ENCODE measurements at places on chromosomes 3 and 15.

GRCh38 chr3:64352639-64352992 is 127.3 kb upstream of the PRICKLE2 start:
- DNase-seq, result no peak

- no peak for DNase-seq
Observed at GRCh38 chr3:38345879-38346586, 552 bp upstream of the XYLB start.

- DNase-seq, result no peak
Observed at GRCh38 chr3:20909511-20909910, 723.5 kb upstream of the SGO1 start.

DNA sequence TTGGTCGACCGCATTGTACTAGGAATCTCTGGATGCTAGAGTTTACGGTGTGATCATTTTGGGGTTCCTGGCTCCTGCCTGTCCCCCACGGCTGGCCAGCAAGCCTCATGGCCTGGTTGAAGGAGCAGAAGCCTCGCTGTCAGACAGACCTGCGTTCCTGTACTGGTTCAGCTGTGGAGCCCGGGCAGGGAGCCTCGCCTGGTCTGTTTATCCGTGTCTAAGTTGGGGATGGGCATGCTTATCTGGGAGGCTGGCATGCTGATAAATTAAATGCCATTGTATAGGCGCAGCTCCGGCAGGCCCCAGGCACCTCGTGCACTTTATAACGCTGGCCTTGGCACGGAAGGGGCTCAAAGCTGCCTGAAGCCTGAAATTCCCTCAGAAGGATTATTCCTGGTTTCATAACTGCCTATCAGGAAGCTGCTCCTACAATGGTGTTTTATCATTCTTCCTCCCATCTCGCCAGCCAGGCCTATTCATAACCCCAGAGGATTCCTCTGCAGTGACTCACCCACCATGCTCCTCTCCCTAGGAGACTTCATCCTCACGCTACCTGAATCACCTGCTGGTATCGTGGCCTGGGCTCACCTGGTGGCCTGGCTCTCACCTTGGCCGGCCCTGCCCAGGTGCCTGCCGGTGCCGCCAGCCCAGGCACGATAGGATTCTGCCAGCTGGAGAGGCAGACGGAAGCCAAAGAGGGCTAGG is 110.9 kb downstream of the ASB7 start:
- no peak for DNase-seq

DNA sequence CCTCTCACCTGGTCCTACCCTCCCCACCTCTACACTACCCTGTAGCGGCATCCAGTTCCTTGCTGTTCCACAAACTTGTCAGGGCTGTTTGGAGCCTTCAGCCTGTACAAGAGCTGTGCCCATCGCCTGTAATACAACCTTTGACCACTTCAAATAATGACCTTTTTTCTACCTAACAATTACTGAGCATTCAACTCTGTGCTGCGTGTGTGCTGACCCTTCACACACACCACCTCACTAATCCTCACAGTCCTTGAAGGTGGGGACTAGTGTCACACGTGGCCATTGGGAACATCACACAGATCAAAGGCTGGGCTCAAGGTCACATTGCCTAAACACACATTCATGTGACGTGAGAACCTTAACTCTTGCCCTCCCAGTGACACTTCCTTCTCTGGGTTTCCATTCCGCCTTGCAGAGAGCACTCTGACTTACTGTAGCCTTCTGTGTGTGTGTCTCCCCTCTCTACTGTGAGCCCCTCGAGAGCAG is 3.1 kb downstream of the C3orf20 start:
- DNase-seq, result no peak

- no peak for DNase-seq
Observed at GRCh38 chr3:9147215-9147895, 102.1 kb downstream of the SRGAP3 start.

- DNase-seq, result no peak
Observed at GRCh38 chr3:134253475-134254226, 3.0 kb upstream of the RYK start.

DNA sequence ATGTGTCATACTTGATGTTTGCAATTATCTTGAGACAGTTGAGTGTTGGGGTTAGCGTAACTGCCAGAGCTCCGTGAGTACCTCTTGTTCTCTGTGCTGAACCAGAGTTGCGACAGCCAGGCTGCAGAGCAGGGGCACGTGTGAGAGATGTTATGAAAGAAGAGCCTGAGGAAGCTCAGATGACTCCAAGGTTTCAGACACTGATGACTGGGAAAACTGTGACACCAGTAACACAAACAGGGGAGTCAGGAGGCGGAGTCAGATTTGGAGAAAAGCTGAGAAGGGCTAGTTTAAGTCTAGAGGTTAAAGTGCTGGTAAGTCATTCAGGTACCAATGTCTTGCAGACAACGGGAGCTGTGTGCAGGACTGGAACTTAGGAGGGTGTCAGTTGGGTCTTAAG is 45.0 kb downstream of the BLM start:
- DNase-seq, result no peak

DNA sequence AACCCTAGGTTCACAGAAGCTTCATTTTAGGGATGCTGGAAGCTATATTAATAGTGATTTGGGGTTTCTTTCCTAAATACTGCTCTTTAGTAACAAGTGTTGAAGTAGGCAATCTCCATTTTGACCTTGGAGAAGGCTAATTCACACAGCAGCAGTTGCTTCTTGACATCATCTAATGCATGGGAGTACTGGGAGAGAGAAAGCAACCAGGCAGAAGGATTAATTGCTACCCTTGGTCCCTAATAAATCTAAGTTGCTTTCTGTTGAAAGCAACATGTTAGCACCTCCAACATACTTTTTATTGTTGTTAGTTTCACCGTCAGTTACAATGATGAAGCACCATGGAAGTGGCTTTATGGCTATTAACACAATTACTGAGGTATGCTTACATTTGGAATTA is 96.2 kb downstream of the ADAMTS9 start:
- no peak for DNase-seq

DNA sequence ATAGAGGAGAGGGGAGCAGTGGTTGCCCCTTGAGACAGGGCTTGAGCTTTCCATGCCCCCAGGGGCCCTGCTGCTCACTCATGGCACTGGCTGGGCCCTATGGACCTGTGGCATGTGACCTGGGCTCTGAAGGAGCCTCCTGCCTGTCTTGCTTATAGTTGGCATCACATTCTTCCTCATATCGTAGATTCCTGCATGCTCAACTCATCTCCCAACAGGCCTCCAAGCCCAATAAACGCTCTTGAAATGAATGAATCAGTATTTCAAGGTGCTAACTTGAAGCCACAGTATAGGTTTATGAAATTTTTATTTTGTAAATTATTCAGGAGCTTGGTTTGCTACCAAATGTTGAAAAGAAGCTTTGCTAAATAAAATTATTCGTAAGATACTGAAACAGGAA is 93.3 kb upstream of the SLC7A14 start:
- DNase-seq, result no peak
